ENCODE measurements at places on chromosomes 12 and 14.
A peak's percentile ranks its signal among the peaks of the same experiment; 100 is the strongest.

DNA sequence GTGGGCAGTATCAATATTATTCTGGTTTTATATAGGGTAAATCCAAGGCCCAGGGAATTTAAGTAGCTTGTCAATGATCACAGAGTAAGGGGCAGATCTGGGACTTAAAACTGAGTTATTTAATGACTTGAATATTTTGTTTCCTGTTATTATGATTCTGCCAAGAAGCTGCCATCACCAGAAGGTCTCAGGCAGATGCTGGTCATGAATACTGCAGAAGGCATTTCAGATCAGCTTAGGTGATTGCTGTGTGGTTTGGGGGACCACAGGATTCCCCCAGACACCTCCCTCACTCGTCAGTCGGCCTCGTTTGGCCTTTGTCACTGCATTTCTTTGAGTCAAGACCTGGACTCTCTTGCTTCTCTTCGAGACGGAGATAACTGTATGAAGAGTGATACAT, 47.7 kb upstream of the EVL start:
- DNase-seq, result no peak

GRCh38 chr12:1305063-1305434, 289.3 kb downstream of the FBXL14 start:
- DNase-seq, result no peak

DNA sequence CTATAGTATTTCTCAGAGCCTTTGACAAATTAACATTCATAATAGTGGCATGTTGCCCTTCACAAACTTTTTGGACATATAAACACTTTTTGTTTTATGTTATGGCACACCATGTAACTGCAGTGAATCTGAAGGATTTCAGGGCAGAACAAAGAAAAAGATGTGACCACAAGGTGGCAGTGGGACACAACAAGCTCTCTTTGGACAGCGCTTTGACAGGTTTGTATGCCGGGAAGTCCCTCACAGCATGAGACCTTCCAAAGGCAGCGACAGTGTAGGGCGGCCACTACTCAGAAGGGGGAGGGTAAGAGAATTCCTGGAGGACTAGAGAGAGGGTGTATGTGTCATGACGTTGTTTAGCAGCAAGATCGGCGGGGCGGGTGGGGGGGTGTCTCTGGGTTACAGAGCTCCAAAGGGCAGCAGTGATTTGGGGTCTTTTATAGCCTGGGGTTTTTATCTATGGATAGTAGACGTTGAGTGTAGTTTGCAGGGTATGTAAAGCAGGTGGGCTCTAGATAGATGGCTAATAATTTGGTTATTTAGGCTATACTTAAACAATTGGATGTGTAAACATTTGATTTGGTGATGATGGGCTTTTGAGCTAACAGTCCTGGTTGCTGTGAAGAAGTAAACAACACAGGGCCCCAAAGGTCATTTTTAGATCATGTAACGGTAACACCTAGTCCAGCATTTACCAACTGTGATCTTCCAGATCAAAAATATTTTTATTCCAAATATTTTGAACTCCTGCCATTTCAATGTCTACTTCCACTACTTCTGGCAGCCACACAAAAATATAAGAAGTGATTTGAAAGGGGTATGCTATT, 22.9 kb downstream of the ETFBKMT start:
- peak; percentile 74 for DNase-seq

DNA sequence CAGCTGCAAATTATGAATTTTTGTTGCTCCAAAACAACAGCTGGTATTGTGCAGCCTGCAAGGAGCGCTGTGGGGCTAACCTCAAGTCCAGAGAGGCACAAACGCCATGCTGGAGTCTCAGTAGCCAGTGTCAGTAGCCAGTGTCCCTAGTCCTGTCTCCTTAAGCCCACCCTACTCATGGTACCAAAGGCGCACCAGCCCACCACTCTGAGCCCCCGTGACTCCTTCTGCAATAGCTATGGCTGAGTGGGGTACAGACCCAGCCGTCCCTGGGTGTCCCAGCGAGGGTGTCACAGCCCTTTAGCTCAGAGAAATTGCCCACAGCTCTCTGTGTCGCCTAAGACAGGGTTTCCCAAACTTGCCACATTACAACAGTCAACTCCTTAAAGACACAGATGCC, 65.2 kb downstream of the ARL6IP4 start:
- no peak for DNase-seq

DNA sequence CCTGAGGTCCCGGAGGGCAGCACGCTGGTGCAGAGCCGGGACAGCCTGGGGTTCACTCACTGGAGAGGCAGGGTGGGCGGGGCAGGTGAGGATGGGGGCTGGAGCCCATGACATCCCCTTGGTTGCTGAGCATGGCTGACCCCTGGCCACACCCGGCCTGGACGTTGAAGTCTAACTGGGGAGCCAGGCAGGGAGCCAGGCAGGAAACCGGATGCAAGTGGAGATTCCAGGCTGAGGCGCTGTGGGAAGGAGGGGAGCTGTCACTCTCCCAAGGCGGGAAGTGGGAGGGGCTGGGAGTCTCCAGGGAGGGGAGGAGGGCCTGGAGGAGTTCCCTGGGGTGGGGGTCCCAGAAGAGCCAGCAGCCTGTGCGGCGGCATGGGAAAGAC, 7.7 kb upstream of the INF2 start:
- no peak for DNase-seq

- DNase-seq, result no peak
These were observed 38.7 kb upstream of the BCL7A start for GRCh38 chr12:121982950-121983349.

GRCh38 chr12:93011100-93011499, 82.0 kb upstream of the EEA1 start:
- no peak for DNase-seq

- no peak for DNase-seq
These were observed 55.6 kb upstream of the JDP2 start for GRCh38 chr14:75372260-75372659.

- DNase-seq, result no peak
These were observed 141.0 kb downstream of the MSRB3 start for GRCh38 chr12:65419284-65420072.

DNA sequence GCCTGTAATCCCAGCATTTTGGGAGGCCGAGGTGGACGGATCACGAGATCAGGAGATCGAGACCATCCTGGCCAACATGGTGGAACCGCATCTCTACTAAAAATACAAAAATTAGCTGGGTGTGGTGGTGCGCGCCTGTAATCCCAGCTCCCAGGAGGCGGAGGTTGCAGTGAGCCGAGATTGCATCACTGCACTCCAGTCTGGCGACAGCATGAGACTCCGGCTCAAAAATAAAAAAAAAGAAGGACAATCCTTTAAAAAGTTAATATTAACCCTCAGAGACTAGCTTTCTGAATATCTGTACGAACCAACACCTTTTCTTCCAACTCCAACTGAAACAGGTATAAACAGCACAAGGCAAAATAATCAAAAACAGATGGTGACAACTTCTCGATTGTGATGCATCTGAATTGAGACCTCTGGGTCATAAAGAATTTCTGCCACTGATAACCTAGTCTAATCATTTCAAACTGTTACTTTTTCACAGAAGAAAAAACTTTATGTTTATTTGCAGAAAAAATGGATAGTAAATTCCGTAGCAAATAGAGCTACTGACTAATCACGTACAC, 27.8 kb downstream of the CLIP1 start:
- no peak for DNase-seq

- no peak for DNase-seq
These were observed 23.0 kb downstream of the JAG2 start for GRCh38 chr14:105145381-105146180.

DNA sequence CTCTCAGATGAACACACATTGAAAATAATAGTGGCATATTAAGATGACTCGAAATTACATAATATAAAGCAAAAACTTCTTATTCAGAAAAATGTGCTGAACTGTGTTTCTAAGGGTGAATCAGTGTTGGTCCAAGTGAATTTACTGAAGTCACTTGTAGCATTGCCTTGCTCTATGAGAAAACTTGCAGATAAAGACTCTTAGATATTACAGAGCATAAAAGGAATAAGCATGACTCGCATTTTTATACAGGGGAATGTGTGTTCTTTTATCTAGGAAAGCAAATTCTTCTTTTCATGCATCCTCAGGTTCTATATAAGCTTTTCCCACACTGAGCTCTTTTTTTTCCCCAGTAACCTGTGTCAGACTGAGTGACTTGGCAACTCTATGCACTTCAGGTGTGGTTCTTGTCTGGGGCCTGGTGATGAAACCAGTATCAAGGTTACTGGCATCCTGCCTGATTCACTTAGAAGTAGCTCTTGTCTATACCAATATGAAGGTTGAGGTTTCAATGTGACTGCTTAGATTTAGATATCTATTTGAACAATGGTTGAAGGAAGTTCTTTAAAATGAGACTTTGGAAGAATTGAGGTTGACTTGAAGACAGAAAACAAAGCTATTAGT, 76.1 kb downstream of the OTOGL start:
- no peak for DNase-seq
